Activated CD4-positive, alpha-beta memory T cell treated with anti-CD3 and anti-CD28 coated beads, Interleukin-2, amount 10 ng/mL, durations not matched to agents 7 days and 5 days (primary cell): ENCODE measurements at places on chromosomes 6 and 20. TPM values are rescaled to one million over a fixed set of nuclear protein-coding genes. Genes with fewer than 3 reads are reported as not detected.

RWDD2A gene
- total RNA-seq = 1.9 TPM

GRCh38 chr20:58286729-58287128, 22.8 kb upstream of the RAB22A start:
- no peak for DNase-seq

GRCh38 chr20:22447447-22447778, 137.0 kb downstream of the FOXA2 start:
- DNase-seq = no peak

DNA sequence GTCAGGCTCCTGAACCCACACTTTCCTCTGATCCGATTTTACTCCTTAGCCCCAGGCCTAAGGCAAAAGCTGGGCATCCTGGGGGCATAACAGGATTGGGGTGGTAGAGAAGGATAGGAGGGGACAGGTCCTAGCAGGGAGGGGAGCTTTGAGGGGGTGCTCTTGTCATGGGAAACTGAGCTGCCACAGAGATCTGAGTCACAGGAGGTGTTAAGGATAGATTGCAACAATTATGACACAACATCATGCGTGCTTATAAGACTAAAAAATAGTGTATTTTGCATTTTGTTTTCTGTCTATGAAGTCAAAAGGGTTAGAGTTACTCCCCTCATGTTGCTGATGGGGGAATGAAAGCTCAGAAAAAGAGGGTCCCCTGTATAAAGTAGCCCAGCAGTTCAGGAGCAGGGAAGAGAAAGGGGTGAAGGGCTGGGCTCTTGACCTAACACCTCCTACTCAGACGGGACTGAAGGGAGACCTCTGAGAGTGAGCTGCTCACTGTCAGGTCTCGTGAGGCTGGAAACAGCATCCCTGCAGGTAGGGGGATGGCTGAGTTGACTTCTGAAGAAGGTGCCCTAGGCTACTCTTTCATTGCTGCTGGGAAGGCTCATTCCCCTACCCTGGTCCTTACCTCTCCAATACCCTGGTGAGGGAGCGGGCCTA, 2.0 kb downstream of the GLP1R start:
- no peak for DNase-seq

CFAP61 gene
- total RNA-seq = not detected

DNA sequence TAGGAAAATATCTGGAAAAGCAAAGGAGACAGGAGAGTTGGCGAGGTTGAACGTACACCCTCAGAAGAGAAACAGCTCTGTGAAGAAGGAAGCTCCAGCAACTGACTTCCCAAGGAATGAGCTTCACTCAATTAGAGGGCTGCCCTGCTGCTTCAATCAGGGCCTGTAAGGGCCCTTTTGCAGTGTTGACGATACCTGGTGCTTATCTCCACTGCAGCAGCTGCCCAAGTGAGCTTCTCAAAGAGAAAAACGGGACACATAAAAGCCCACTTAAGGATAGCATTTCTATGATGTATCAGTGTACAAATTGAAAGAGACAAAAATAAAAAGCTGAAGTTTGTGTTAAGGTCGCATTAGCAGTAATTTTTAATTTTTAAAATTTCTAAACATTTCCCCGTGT, 16.4 kb downstream of the SEC63 start:
- DNase-seq = no peak

- no peak for DNase-seq
These were observed 216.2 kb downstream of the CD83 start for GRCh38 chr6:14333556-14334305.

CDS2 gene
- 68.2 TPM for total RNA-seq

PI16 gene
- total RNA-seq = 8.5 TPM

DNA sequence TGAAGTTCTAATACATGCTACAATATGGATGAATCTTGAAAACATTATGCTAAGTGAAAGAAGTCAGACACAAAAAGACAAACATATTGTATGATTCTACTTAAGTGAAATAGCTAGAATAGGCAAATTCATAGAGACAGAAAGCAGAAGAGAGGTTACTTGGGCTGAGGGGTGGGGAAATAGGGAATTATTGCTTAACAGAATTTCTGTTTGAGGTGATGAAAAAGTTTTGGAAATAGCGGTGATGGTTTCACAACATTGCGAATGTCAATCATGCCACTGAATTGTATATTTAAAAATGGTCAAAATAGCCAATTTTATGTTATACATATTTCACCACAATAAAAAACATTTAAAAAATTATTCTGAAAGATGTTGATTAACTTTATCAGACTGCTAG, 6.1 kb downstream of the SLC26A8 start:
- no peak for DNase-seq

GRCh38 chr6:88536071-88536625, 370.0 kb upstream of the CNR1 start:
- DNase-seq = no peak

GRCh38 chr6:166446567-166447065, 63.9 kb upstream of the MPC1 start:
- DNase-seq = no peak

BANF2 gene
- not detected for total RNA-seq

DNA sequence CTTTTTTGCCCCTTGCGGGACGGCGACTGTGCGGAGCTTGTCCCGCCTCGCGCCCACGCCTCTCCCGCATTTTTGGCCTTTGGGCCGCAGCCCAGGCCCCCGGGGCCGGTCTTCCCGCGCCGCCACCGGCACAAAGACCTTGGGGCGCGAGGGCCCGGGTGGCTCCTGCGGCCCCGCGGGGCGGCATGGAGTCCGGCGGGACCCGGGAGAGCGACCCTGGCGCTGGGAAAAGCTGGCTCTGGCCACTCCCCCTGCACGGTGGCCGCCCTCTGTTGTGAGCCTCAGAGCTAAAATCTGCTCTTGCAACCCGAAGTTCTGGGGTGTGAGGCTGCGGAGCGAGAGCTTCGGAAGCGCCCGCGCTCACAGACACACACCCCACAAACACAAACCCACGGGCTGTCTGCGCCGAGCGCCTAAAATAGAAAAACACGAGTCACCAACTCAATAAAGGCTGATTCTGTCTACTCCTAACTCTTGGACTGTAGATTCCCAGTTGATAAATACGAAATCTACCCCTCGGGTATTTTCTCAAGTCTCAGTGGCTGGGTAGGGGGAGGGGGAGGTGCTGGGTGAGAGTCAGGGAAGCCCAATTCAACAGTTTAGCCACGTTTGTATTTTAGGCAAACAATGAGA, 496 bp upstream of the BEND3 start:
- peak; percentile 33 for DNase-seq

DNA sequence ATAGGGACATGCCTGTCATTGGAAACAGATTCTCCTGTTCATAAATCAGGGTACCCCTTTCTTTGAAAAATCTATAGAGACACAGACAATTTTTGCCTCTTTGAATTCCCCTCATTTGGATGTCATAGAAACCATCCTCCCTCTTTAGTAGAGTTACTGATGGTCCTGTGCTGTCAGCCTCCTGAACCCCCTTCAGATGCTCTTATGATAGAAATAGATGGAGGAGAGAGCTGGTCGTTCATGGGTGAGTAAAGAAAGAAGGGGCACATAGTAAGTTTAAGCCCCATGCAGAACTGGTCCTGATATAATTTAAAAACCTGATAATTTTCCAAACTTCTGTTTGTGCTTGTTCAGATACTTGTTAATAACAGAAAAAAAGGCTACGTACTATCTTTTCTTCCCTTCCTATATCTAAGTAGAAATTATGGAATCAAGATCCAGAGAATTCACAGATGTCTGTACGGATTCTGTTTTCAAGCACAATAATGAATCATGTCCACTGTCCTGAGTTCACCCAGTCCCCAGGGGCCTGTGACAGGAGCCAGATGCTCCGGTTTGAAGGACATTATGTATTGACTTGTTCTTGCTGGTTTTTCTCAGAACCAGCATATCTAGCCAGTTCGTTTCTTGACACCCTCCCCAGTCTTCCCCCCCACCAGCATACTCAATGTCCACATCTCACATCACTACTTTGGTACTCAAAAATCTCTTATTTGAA, 78.1 kb downstream of the NCOA7 start:
- no peak for DNase-seq

ELOVL2 gene
- not detected for total RNA-seq

VARS1 gene
- total RNA-seq = 84.1 TPM

DNA sequence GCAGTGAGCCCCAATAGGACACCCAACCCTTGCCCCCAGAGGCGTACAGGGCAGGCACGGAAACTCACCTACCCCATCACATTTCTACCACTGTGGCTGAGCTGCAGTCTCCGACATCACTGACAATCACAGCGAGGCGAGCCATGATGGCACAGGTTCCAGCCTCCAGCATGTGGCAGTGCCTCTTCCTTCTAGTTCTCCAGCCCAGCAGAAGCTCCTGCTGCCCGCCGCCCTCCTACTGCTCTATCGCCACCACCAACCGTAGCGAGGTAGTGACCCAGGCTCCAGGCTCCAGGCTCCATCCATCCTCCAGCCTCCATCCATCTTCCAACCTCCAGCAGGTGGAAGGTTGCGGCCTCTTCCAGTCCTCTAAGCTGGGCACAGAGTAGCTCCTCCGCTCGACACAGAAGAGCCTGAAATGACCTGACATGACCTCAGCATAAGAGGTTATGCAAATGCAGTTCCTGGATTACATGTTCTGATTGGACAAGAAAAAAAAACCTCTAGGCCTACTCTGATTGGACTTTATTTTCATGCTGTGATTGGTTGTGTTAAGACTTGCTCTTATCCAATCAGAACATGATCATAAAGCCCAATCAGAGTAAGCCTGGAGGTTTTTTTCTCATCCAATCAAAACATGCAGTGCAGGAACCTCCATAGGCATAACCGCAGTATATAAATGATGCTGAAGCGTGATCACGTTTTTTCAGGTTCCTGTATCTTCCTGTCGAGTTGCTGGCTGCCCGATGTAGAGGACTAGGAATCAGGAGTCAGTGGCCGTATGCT, 438.9 kb upstream of the ZNF337 start:
- DNase-seq = no peak

GRCh38 chr6:169366258-169366901, 112.7 kb upstream of the THBS2 start:
- DNase-seq = no peak

DNA sequence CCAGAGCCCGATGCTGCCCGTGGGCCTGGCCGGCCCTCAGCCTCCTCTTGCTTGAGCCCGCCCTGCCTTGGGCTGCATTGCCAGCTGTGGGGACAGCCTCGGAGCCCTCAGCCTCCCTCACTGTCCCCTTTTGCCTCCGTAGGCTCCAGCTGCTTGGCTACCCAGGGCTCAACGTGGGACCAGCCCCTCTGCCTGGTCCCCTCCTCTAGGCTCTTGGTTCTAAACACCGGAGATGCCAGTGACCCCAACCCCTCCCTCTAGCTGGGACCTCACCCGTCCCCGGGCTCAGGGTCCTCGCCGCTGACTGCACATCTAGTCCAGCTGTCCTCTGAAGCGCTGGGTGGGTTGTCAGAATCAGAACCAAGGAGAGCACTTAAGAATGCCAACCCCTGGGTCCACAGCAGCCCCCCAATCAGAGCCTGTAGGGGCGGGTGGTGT, 345.2 kb downstream of the ZFAND3 start:
- DNase-seq = no peak

NOX3 gene
- total RNA-seq = not detected
